ENCODE measurements at places on chromosomes 3 and 15.

DNA sequence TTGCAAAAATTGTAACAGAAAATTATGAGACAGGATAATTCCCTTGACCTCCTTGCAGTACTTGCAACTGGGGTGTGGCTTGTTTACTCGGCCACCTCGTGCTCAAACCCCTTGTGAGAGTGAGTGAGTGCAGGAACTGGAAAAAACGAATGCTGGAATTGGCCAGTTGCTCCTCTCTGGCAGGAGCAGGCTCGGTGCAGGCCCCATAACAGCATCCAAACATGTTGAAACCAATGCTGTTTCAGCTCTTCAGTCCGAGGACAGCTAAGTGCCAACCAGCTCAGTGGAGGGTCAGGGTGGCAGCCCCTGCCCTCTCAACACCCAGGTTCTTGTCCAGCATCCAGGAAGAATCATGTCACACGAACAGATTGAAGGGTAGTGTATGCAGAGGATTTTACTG lies 36.9 kb downstream of the METTL6 start:
- no peak for DNase-seq

GRCh38 chr3:112365636-112366035 lies 32.7 kb downstream of the CD200 start:
- DNase-seq, result no peak

- DNase-seq, result no peak
Observed at GRCh38 chr3:169052465-169053302, 610.8 kb downstream of the MECOM start.

GRCh38 chr15:67968966-67969365 lies 85.1 kb upstream of the PIAS1 start:
- DNase-seq, result no peak

DNA sequence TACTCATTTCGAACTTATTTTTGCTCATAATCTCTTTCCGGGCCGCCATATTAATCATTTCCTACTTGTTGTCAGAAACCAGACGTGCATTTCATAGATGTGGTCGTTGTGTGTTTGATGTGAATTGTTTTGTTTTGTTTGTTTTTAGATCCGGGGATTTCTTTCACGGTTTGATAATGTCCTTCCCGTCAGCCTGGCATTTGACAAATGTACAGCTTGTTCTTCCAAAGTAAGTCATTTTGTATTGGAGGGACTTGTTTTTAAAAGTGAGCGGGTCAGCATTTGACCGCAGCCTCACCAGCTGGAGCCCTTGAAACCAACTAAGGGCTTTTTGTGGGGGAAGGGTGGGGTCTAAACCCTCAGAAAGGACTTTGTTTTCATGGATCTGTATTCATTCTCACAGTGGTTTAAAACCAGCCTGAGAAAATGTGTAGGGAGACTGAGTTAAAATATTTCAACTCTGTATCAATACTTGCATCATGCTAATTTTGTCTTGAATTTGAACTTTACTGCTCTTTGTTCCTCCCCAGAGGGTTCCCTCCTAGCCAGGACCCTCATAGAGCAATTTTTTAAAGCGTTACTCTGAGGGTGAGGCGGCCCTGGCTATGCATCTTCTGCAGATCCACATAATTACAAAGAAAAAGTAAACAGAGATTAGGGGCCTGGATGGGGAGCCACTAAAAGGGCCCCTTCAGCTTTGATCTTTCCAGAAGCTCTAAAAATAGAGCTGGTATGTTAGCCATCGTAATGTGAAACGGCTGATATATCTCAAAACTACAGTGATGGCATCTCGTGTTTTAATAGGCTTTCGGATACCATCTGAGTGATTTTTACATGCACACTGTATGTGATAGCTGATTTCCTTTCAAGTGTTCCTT lies 107.9 kb downstream of the ATG7 start:
- DNase-seq, result no peak

DNA sequence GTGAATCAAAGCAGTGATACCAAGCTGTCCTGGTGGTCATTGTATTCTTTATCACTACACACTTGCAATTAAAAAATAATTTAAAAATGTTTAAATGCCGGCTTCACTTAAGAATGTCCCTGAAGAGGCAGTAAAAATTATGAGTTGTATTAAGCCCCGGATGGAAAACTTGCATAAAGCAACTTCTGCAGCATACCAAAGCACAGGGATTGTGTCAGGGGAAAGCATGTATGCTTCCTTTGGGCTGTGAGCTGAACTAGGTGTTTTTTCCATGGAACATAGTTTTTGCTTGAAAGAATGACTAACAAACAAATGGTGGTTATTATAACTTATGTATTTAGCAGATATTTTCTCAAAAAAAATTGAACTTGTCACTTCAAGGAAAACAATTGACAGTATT lies 143.1 kb downstream of the ARNT2 start:
- DNase-seq, result no peak

DNA sequence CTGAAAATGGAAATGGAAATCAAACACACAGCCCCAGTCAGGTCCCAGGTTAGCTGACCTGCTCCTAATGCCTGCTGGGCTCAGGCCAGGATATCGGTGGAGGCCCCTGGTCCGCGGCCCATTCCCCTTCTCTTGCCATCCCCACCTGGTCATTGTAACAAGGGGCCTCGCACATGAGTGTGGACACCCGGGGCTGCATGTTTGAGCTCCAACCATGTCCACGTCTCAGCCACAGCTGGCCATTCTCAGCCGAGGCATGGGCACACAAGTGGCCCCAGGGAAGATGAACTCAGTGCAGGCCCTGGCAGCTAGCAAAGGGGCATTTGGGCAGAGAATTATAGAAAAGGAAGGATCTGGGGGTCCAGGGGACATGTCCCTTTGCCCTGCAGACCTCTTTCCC lies 41.7 kb downstream of the FAM174B start:
- no peak for DNase-seq

GRCh38 chr15:79702621-79703020 lies 194.2 kb downstream of the MTHFS start:
- DNase-seq, result no peak

DNA sequence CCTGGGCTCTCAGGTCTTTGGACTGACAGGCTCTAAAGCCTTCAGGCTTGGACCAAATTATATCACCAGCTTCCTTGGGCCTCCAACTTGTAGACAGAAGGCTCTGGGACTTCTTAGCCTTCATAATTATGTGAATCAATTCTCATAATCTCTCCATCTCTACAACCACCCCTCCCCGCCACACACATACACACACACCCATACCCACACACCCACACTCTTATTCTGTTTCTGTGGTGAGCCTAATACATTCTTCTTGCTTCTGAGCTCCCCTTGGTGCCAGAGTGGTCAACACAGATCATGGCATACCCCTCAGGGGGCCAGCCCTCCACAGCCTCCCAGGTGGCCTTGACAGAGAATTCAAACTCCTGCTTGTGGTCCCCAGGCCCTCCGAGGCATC lies 5.6 kb upstream of the NUP210 start:
- DNase-seq, result no peak

DNA sequence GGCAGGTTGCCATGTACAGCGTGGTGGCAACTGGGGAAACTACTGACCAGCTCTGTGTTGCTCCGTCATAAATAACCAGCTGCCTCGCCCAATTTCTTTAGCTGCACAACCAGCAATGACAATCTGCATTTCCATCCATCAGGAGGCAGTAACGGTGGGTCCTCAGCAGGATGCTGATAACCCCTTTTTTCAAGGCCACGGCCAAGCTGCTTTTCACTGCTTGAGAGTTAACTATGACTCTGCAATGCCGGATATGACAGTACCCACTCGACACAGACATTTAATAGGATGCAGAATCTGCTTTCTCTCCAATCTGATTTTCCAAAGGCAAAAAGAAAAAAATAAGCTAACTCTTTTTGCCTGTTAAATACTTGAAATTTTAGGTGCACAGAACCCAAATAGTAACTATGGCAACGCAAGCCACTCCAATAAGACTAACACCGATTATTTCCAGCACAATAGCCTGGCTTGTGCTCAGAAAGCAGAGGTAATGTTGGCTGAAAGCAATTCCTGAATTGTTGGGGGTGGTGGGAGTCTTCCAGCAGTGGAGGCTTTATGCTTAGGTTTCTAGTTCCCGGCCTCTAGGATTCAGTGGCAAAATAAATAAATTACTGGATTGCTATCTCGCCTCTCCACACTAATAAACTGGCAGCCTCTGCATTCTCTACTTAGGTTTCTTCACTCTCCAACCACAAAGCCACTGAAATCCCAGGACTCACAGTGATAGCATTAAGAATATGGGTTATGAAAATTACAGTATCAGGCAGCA lies 31.2 kb upstream of the SRGAP3 start:
- no peak for DNase-seq

DNA sequence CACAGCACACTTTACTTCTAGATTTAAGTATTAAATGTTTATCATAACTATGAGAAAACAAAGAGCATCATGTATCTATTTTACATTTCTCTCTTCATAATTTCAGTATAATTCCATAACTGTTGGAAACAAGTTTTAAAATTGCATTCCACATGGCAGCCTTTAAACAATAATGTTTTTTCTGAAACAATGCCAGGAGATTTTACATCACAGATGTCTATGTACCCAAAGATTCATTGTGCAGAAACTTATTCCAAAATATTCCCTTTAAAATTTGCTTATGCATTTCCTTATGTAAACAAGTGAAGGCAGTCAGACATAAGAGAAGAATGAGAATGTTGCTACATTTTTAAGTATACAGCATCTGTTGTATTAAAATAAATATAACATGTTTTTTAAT lies 324.9 kb upstream of the COL8A1 start:
- DNase-seq, result no peak

DNA sequence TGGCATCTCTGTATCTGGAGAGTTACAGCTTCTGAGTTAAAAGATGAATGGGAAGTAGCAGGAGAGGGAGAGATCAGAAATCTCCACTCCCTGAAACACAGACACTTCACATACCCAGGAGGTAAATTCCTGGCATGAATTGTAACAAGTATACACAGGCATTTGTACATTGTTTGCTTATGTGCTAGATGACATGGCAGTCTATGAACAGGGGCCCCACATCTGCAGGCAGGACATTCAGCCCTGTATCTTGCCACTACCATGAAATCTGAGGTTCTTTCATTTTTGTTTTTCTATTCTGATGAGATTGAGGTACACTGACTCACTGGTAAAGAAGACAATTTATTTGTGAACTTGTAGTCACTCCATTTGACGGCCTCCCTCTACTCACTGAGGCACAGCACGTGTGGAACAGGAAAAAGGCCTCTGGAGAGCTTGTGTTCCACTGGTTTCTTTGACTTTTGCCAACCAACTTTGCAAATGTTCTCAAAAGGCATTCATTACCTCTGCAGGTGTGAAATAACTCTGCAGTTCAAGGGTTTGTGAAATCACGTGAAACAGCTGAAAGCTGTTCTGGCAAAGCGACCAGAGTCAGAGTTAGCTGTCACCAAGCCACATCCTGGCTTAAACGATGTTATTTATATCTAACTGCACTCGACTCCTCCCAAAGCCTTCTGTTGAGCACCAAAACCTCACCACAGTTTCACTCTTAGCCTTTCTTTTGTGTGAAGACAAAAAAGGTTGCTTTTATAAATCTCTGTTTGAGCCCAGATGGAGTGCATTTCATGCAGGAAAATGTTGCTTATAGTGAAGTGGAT lies 401.3 kb upstream of the CFAP20DC start:
- peak; percentile 83 for DNase-seq

DNA sequence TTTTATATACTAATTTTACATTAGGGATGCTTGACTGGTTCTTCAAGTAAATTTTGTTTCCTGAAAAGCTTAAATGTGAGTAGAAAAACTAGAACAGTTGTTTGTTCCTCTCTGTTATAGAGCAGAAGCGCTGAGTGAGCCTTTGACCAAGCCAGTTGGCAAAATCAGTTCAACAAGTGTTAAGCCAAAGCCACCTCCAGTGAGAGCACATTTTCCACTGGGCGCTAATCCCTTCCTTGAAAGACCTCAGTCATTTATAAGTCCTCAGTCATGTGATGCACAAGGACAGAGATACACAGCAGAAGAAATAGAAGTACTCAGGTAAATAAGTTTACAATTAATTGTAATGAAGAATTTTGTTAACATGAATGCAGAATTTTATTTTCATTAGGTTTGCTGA lies 14.6 kb downstream of the CAPN7 start:
- DNase-seq, result no peak

DNA sequence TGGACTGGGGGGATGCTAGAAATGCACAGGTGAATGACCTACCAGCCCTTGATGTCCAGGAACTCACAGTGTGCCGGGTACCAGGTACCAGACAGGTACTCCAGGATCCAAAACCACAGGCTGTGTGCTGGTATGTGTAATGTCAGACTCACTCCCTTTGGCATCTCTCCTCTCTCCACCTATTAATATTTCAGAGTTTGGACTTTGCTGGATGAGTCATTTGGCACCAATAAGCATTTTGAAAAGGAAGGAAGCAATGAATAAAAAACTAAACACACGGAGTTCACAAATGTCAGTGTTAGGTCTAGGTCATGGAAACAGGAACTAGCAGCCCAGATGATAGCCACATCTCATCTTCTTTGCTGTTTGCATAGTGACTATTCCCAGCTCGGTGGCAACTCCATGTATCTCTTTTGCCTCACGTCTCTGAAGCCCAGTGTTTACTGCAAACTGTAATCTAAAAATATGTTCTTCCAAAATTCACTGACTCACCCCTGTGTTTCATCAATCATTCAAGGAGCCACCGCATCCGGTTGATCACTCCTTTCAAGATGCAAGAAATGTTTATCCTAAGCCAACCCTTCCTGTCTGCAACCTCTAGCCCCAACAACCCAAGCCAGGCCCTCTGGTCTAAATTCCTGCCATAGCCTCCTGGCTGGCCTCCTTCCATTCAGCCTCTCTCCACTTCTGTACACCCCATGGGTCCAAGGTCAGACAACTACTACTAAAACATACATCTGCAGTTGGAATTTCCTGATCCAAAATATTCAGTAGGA lies 8.4 kb downstream of the ITGB5 start:
- no peak for DNase-seq

DNA sequence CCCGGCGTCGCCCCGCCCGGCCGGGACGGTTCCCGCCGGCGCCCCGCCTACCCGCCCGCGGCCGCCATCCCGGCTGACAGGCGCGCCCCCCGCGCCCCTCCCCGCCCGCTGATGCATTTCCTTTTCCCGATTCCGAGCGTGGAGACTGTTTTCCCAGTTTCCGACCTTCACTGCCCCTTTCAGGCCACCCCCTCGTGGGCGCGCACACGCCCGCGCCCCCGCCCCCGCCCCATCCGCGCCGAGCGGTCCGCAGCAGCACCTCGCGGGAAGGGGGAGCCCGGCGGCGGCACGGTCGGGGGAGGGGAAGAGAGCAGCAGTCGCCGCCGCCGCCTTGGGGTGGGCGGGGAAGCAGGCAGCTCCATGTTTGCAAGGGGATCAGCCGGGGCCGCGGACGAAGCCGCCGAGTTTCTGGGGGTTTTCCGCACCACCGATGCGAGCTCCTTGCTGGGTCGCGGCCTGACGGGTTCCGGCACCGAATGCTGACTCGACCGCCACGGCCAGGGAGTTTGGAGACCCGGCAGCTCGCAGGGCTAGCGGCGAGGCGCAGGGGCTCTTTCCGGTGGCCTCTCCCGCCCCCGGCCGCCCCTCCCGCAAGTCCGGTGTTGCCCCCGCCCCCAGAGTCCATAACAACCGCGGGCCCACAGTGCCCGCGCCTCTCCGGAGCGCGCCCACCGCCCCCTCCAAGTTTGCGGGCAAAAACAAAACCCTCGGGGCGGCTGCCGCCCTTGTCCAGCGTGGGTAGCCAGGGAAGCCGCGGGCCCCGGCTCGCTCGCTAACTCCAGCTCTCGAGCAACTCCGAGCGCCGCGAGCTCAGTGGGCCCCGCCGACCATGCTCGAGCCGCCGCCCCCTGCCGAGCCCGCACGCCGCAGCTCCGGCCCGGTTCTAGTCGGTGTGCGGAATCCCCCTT lies 3.2 kb upstream of the SIN3A start:
- peak; percentile 84 for DNase-seq

GRCh38 chr15:65327651-65328393 lies 23.3 kb downstream of the RNU5B-1 start:
- no peak for DNase-seq
